ENCODE measurements at places on chromosomes 13 and 19.

DNA sequence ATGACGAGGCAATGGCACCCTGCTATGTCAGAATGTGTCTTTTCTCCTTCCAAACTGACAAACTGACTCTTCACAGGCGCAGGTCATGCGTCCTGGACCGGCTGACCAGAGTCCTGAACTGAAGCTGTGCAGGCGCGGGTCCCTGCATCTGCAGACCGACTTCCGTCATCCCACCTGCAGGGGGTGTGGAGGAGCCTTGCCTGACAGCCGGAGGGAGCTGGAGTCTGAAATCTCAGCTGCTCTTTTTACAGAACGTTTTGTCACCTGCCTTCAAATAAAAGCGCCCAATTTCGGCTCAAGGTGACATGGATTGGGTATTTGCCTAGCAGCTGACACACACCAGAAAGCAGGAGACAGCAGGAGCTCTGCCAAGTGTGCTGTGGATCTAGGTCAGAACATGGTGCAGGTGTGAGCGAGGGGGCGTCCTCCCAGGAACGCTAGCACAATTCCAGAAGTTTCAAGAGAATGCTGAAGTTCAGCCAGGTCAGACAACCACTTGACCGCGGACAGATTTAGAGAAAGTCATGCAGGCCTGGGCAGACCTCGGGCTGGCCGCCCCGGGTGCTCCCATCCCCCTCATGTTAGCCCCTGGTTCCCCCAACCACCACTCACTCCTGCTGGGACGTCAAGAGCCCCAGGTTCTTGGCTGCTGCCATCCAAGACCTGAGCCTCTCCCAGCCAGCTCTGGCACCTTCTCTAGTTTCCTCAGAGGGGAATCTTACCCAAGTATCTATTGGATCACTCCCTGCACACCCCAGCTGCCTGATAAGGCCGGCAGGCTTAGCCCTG is 32.8 kb downstream of the ELL start:
- DNase-seq, result peak; percentile 41

- peak; percentile 97 for DNase-seq
These were observed 19.9 kb downstream of the ZSWIM9 start for GRCh38 chr19:48190288-48190884.

GRCh38 chr19:37942516-37942902 is 35.5 kb downstream of the SIPA1L3 start:
- no peak for DNase-seq

- no peak for DNase-seq
These were observed 23.4 kb upstream of the TCF3 start for GRCh38 chr19:1675633-1676350.

GRCh38 chr19:44141191-44142058 is at the start of gene ZNF234:
Gene ZNF234 (plus strand): TSS chr19:44141554. CDS start chr19:44144633, 3,079 bp downstream.
- no peak for DNase-seq

DNA sequence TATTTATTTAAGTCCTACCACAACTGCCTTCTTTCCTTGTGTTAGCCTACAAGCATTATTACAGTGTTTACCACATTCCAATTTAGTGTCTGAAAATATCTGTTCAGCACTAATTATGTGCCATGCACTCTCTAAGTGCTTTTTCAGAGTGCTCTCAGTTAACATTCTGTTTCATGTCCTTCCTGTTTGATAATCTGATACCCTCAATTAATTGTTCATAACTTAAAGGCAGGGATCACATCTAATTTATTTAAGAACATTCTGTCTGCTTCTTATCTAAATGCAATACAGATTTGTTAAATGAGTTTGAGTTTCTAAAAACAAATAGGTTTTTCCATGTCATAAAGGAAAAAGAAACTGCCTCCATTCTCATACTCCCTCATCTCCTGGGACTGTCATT is 649.6 kb upstream of the ATXN8OS start:
- no peak for DNase-seq

DNA sequence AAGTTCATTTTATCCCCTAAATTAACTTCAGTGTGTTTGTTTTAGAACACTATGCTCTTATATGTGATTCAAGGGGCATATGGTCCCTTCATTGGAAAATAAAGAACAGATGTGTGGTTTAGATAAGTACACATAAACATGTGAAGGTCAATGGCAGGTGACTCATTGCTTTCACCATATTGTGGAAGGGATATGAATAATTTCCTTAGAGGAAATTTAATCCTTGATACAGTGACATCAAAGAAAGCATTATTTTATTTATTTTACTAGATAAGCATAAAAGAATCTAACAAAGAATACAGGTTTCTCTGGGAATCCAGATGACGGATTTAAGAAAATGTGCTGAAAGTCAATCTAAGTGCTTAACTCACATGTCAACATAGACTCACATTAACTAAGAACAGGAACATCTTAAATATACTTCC is 373.5 kb downstream of the KCTD12 start:
- DNase-seq, result no peak

GRCh38 chr13:40518481-40518882 is 148.0 kb downstream of the FOXO1 start:
- no peak for DNase-seq

Measured in NCI-H2081 treated with DMSO at 0.1 percent for 48 hours (cell line).